Esophagus (tissue), 2 donors: ENCODE measurements at places on chromosomes 4 and X. TPM values are rescaled to one million over a fixed set of nuclear protein-coding genes. Genes with fewer than 3 reads are reported as not detected.

Gene MAOA
- polyA plus RNA-seq: 22.9 TPM

Gene F11
- not detected for polyA plus RNA-seq

Gene GPR34
- 0.76 TPM for polyA plus RNA-seq

Gene USP26
- polyA plus RNA-seq: not detected

Gene TMPRSS11B
- polyA plus RNA-seq: 1,112 TPM

Gene RXFP1
- polyA plus RNA-seq: 0.14 TPM

Gene PAGE5
- not detected for polyA plus RNA-seq

Gene KLKB1
- polyA plus RNA-seq: 0.12 TPM

Gene KLHL34
- 0.01 TPM for polyA plus RNA-seq

Gene FAT4
- 0.35 TPM for polyA plus RNA-seq

Gene UGT2B28
- polyA plus RNA-seq: not detected

Gene ALB
- polyA plus RNA-seq: 0.08 TPM

Gene FGFR3
- 97.6 TPM for polyA plus RNA-seq

Gene KCND1
- 0.41 TPM for polyA plus RNA-seq

Gene USP17L27
- polyA plus RNA-seq: not detected

Gene MSANTD1
- 0.16 TPM for polyA plus RNA-seq

Gene USP17L17
- polyA plus RNA-seq: not detected

Gene ARHGEF9
- polyA plus RNA-seq: 5.0 TPM

Gene VCX3B
- polyA plus RNA-seq: 0.04 TPM

Gene MAP9
- polyA plus RNA-seq: 0.47 TPM

Gene FAM53A
- polyA plus RNA-seq: 1.3 TPM

Gene ARHGAP36
- polyA plus RNA-seq: not detected

Gene PACRGL
- 5.0 TPM for polyA plus RNA-seq

Gene TMPRSS11E
- 455 TPM for polyA plus RNA-seq

Gene SLC6A14
- polyA plus RNA-seq: 0.92 TPM

Gene NUP54
- 18.0 TPM for polyA plus RNA-seq
